T-helper 2 cell treated with Interferon-gamma antibody and Interleukin-4, amounts not matched to agents 100 ng/mL and 5 ng/mL, for 36 hours (primary cell): ENCODE measurements at places on chromosomes 5 and 9. TPM values are rescaled to one million over a fixed set of nuclear protein-coding genes. Genes with fewer than 3 reads are reported as not detected.

Gene PTGES2
- 52.5 and 60.0 TPM in 2 replicates for total RNA-seq

Gene POLR3G
- 5.8 and 6.6 TPM in 2 replicates for total RNA-seq

Gene ANKRD18A
- 2.1 and 4.5 TPM in 2 replicates for total RNA-seq

Gene NR2F1-AS1
- not detected in 2 replicates for total RNA-seq

Gene CARTPT
- total RNA-seq, result not detected in 2 replicates

Gene INSL6
- total RNA-seq, result not detected in 2 replicates

Gene NIM1K
- 0.34 and 0.77 TPM in 2 replicates for total RNA-seq

Gene HAPLN1
- not detected in 2 replicates for total RNA-seq

Gene SMC5
- 36.8 and 43.0 TPM in 2 replicates for total RNA-seq

Gene WDR38
- not detected in 2 replicates for total RNA-seq

Gene STING1
- 203 and 216 TPM in 2 replicates for total RNA-seq

Gene NPR3
- not detected in 2 replicates for total RNA-seq

Gene ECM2
- total RNA-seq, result not detected in 2 replicates

Gene PCDHB8
- total RNA-seq, result not detected in 2 replicates
